Mammary epithelial cell (primary cell): ENCODE measurements at places on chromosomes 2 and 18. TPM values are rescaled to one million over a fixed set of nuclear protein-coding genes. Genes with fewer than 3 reads are reported as not detected.

- peak; percentile 51 for DNase-seq
Measured at GRCh38 chr2:233430081-233430480, 75.8 kb downstream of the DGKD start.

DNA sequence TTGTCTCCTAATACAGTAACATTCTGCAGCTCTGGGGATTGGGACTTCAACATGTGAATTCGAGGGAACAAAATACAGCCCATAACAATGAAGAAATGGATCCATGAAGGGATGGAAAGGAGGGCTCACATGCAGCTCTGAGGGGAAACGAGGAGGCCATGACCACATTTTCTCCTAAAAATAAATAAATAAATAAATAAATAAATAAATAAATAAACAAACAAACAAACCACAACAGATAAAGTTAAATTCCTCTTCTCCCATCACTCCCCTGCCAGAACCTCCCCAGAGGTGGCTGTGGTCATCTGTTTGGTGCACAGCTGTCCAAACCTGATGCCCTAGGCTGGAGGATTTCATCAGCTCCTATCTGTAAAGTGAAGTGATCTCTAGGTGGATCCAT, 42.7 kb downstream of the MAL start:
- no peak for DNase-seq

Gene C1GALT1C1L
- polyA plus RNA-seq, result 0.42 TPM

- DNase-seq, result no peak
Measured at GRCh38 chr2:174797781-174798276, 33.6 kb upstream of the CHRNA1 start.

Gene CYP1B1
- 4.1 TPM for polyA plus RNA-seq

- DNase-seq, result no peak
Measured at GRCh38 chr2:64880193-64880951, 108.8 kb upstream of the SLC1A4 start.

DNA sequence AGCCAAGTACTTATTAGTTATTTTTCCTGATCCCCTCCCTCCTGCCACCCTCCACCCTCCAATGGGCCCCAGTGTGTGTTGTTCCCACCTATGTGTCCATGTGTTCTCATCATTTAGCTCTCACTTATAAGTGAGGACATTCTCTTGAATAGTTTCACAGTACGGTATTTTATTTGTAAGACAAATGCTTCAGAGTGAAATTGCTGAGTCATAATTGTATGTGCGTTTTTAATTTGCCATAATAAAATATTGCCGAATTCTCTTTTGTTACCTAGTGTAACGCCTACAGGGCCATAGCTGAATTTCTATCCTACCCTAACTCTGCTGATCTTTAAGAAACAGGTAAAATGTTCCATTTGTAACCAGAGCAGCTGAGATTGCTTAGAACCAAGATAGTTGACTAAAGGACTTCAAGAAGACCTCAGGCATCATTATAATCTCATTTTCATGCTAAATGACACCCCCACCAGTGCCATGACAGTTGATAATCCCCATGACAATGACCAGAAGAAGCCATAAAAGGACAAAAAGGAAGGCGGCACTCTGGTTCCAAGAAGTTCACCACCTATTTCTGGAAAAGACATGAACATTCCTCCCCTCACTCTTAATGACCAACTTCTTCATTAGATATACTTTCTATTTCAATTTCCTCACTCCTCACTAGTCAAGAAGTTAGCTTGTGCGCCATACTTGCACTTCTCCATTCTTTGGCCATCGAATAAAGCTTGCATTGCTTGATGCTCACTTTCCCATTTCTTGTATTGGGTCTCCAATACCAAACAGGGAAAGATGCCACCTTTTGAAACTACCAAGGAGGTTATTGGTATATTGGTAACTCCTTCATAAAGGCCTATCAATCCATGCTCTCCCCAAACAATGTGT, 18.4 kb downstream of the SCN9A start:
- DNase-seq, result no peak

DNA sequence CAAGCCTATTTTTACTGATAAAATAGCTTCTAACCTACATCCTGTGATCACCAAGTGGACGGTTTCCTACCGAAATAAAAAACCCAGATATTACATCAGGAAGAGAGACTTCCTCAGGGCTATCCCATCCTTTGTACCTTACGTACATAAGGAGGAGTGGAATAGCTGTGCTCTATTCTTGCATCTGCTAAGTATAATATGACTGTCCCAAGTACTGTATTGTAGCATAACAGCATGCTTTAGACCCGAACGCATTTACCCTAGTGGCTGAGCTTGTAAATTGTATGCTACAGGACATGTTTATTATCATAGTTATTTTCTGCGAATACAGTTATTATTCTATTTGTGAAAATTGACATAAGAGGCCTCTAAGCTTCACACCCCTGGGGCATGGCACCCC, 302.4 kb downstream of the CLIP4 start:
- no peak for DNase-seq

Gene ABCG5
- not detected for polyA plus RNA-seq

DNA sequence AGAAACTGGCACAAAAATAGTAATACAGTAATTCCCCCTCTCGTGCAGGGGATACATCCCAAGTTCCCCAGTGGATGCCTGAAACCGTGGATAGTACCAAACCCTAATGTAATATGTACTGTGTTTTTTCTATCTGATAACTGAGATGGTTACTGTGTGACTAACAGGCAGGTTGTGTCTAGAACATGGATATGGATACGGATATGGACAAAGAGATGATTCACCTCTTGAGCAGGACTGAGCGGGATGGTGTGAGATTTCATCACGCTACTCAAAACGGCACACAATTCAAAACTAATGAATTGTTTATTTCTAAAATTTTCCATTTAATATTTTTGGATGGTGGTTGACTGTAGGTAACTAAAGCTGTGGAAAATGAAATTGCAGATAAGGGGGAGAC, 3.4 kb downstream of the MBD1 start:
- peak; percentile 88 for DNase-seq

Gene EFHD1
- polyA plus RNA-seq, result 1.1 TPM

- peak; percentile 29 for DNase-seq
Measured at GRCh38 chr2:225041851-225042799, at the start of gene DOCK10. DOCK10 (minus strand) TSS chr2:225042468; CDS start chr2:225042374, 94 bp downstream.

- DNase-seq, result no peak
Measured at GRCh38 chr2:211113334-211114175, 557.2 kb downstream of the CPS1 start.

GRCh38 chr2:58788402-58788801, 547.3 kb upstream of the FANCL start:
- DNase-seq, result no peak

Gene RHBDD1
- 12.1 TPM for polyA plus RNA-seq

DNA sequence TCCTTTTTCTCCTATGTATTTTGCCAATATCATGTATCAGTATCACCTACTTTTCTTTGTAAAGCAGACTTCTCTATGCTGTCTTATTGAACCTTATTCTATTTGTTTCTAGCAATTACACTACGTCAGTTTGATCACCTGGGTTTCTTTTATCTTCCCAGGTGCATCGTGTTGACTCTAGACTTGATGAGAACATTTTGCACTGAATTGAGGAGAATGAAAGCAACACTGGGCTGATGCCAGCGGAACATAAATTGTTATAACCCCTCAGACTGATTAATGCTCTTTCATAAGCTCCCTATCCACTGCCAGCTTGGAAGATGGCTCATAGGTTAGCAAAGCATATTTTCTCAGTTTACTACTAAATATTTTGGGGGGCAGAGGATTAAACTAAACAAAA, 140.6 kb downstream of the EPHA4 start:
- no peak for DNase-seq

Gene ARHGEF33
- polyA plus RNA-seq, result 0.05 TPM

Gene C2orf80
- polyA plus RNA-seq, result not detected

Gene C2orf66
- 0.14 TPM for polyA plus RNA-seq

Gene ASB18
- polyA plus RNA-seq, result not detected

Gene DYNAP
- not detected for polyA plus RNA-seq

Gene INO80D
- polyA plus RNA-seq, result 5.9 TPM

DNA sequence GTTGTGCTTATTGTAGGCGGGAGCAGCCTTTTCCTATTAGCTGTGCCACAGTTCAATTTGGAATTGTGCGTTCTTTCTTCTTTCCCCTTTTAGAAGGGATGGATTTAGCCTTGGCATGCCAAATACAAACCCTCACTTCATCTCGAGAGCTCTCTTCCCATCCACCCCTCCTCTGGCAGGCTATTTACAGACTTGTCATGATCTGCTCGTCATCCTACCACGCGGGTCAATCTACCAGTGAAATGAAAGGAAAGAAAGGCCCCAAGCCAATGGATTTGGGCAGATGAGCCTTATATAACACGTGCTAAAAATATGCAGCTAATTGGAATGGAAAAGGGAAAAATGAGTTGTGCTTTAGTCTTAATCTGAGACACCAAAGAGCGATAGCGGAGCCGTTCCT, 277.5 kb downstream of the PRKCE start:
- no peak for DNase-seq

Gene CCDC74A
- polyA plus RNA-seq, result 15.1 TPM

GRCh38 chr2:56522605-56523089, 338.9 kb downstream of the CCDC85A start:
- no peak for DNase-seq

DNA sequence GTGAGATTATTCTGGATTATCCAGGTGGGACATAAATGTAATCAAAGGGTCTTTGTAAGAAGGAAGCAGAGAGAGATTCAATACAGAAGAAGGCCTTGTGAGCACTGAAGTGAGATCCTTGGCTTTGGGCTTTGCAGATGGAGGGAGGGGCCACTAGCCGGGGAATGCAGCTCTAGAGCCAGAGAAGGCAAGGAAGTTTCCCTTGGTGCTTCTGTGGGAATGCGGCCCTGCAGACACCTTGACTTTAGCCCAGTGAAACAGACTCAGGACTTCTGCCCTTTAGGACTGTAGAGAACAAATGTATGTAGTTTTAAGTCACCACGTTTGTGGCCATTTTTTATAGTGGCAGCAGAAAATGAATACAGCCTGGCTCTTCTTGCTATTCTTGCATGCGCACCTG, 8.1 kb downstream of the NEU2 start:
- DNase-seq, result no peak

DNA sequence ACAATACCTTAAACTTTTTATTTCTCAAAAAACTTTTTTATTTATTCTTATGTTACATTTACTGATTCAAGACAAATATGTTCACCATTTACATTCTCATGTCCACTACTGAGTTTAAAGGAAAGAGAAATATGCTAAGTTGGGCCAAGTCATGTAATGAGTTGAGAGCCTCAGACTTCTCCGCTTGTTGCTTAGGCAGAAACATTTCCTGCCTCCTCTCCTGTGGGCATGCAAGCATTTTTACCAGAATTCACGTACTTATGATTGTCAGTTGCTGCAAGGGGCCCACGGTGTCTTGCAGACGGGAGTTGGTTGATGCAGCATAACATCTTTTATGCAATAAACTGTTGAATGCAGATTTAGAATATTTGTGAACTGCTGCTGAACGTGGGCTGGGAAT, 51.8 kb downstream of the MYO1B start:
- DNase-seq, result no peak

Gene UGGT1
- 26.6 TPM for polyA plus RNA-seq

- peak; percentile 48 for DNase-seq
Measured at GRCh38 chr2:86372641-86373502, 35.4 kb upstream of the REEP1 start.

GRCh38 chr18:74532511-74533025, 1.7 kb upstream of the CNDP1 start:
- DNase-seq, result no peak
